ENCODE measurements at places on chromosomes 12 and 14.

GRCh38 chr12:121189619-121190155 lies 20.2 kb upstream of the P2RX4 start:
- DNase-seq, result peak; percentile 41

GRCh38 chr14:105500726-105501101 lies 9.7 kb downstream of the TEDC1 start:
- DNase-seq, result no peak

GRCh38 chr14:56419750-56420149 lies 159.8 kb upstream of the TMEM260 start:
- no peak for DNase-seq

- DNase-seq, result no peak
Observed at GRCh38 chr14:106419376-106419965, 893.1 kb downstream of the TMEM121 start.

GRCh38 chr14:76720382-76720813 lies 40.9 kb upstream of the VASH1 start:
- DNase-seq, result peak; percentile 12

- no peak for DNase-seq
Observed at GRCh38 chr12:29738365-29738764, 45.4 kb downstream of the TMTC1 start.

DNA sequence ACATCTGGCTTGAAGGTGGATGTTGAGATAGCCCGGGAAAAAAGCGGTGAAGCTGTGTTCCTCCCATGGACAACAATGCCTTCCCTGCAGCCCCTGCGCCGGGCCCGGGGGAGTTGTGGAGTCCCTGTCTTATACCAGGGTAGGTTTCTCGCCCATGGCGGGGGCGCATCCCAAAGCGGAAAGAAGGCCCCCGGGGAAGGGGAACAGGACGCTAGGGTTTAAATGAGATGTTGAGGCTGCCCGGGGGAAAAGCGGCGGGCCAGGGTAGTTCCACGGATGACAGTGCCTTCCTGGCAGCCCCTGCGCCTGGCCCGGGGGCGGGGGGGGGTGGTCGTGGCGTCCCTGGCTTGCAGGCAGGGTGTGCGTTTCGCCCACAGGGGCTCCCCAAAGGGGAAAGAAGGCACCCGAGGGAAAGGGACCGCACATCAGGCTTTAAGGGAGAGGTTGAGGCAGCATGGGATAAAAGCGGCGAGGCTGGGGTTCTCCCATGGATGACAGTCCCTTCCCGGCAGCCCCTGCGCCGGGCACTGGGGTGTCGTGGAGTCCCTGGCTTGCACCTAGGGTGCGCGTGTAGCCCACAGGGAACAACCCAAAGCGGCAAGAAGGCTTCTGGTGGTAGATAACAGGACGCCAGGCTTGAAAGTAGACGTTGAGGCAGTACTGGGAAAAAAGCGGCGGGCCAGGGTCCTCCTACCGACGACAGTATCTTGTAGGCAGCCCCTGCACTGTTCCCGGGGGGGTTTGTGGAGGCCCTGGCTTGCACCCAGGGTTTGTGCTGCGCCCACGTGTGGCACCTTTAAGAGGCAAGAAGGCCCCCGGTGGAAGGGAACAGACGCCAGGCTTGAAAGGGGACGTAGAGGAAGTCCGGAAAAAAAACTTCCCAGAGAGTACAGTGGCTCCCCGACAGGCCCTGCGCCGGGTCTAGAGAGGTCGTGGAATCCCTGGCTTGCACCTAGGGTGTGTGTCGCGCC lies 160.8 kb upstream of the ALG10B start:
- DNase-seq, result no peak

DNA sequence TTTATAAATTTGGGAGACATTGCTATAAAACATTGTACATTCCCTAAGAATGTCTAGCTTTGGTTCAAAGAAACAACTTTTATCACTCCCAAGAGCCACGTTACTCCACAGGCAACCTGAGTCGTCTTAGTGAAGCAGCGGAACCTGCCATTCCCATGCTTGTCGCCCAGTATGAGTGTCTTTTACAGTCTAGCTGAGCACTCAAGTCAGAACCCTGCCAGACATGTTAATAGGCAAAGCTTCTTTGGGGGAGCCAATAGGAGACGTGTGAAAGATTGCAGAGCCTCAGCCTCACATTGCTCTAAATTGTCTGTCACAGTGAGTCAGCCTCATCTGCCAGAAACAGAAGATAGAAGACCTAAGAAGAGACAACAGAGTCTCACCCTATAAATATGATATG lies 541.6 kb upstream of the FLRT2 start:
- DNase-seq, result no peak

GRCh38 chr12:100557357-100557756 lies 16.1 kb upstream of the GAS2L3 start:
- DNase-seq, result no peak

- DNase-seq, result no peak
Observed at GRCh38 chr14:102087762-102088011, 843 bp upstream of the HSP90AA1 start.

GRCh38 chr12:96749999-96750398 lies 157.1 kb upstream of the NEDD1 start:
- DNase-seq, result no peak

DNA sequence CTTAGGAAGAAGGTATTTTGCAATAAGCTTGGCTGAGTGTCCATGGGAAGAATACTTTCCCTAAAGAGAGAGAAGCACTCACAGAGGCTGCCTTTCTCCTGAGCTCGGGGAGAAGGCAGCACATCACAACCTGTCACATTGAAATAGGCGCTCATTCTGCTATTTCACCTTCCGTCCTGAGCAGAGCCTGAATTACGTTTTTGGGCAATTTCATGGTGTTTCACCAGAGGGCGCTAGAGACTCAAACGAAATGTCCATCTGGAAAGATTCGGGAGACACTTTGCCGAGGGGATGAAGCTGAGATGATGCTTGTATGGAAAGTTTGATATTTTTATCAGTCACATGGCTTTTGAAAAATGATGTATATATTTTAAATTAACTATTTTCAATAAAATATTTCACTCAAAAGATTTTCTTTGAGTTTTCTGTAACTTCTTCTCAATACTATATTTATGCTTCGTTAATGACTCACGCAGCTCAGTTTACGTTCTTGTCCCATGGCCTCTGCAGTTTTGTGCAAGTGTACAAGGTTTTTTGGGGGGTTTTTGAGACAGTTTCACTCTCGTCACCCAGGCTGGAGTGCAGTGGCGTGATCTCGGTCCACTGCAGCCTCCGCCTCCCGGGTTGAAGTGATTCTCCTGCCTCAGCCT lies 17.4 kb upstream of the B4GALNT3 start:
- peak; percentile 62 for DNase-seq

GRCh38 chr12:96233168-96233567 lies 39.0 kb downstream of the ELK3 start:
- no peak for DNase-seq

DNA sequence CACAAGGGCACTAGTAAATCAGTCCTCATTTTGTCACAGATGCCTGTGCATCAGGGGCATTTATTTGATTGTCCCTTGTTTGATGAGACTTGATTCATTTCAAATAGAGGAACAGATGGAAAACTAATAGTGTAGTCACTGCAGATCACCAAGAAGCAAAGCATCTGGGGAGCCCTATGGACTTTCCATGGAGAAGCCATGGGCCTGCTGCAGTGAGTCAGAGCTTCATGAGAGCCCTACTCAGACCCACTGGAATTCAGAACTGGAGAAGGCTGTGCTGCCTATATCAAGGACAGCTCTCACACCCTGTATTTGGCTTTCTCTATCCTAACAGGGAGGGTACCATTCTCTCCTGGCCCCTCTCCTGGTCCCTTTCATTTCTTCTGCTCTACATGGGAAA lies 126.2 kb downstream of the GRIP1 start:
- DNase-seq, result no peak

GRCh38 chr12:104486943-104487819 lies 30.4 kb downstream of the CHST11 start:
- DNase-seq, result no peak

GRCh38 chr14:104318558-104319490 lies 180.4 kb downstream of the KIF26A start:
- no peak for DNase-seq

- DNase-seq, result no peak
Observed at GRCh38 chr14:100105357-100106169, 40.3 kb downstream of the EVL start.

GRCh38 chr12:132723764-132724140 lies 13.1 kb downstream of the PGAM5 start:
- DNase-seq, result no peak

DNA sequence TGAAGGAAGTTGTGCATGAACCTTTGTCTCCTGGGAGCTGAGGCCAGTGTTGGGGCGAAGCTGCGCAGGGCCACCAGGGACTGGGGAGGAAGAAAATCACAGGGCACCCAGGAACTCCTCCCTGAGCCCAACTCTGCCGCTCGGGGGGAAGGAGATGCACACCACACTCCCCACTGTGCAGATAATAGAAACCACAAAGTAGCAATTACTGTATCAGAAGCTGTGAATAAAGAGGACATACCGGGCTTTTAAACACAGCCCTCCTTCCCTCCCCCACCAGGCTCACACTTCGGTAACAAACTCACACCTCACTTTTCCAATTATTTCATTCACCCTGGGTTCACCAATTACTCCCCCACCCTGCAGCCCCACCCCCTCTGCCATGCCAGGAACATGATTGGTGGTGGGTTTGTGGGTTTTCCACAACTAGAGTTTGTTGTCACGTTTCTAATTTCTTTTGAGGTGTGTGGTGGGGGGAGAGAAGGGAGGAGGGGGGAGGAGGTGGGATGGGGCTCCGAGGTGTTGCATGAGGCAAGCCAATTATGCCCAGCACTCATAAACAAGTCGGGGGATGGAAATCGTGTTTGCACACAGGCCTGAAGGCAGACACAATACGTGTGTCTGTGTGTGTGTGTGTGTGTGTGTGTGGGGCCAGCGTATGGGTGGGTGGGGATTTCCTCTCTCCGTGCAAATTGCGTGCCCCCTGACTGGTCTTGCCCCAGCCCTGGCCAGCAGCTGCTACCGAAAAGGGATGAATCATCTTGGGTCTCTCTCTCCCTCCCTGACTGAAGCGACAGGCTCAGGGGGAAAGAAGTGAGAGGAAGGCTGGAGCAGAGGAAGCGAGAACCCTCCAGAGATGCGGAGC lies 103.3 kb downstream of the RBM19 start:
- no peak for DNase-seq

DNA sequence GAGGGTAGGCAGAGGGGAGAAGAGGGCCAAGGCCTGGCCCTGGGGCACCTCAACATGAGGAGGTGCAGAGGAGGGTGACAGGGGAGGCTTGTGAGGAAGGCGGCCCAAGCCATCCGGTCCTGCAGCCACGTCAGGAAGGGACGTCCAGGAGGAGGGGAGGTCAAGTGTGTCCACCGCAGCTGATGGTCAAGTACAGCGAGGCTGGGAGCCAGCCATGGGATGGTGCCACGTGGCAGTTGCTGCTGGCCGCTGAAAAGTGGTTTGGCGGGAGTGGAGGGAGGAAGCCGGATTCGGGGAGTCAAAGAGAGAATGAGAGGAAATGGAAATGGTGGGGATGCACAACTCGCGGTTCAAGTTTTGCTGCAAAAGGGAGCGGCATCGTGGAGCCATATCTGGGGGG lies 41.2 kb downstream of the PRIMA1 start:
- no peak for DNase-seq

DNA sequence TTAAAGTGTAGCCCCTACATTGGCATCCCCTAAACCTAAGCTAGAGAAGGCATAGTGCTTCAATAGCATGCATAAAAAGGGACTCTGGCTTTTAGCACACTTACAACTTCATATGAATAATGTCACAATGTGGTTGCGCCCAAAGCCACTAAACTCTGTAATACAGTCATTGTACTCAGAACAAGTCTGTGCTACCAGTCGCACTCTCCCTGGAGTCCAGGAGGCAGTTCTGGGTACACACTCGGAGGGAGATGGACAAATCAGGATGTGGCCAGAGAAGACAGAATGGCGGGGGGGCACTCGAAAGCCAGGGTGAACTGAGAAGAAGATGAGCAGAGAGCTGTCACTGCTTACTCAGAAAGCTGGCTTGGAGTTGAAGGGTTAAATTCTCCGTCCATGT lies 10.6 kb downstream of the SAMD4A start:
- no peak for DNase-seq

DNA sequence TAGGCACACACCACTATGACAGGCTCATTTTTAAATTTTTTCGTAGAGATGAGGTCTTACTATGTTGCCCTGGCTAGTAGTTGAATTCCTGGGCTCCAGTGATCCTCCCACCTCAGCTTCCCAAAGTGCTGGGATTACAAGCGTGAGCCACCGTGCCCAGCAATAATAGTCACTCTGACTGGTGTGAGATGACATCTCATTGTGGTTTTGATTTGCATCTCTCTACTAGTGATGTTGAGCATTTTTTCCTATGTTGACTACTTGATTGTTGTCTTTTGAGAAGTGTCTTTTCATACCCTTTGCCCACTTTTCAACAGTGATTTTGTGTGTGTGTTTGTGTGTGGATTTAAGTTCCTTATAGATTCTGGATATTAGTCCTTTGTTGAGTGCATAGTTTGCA lies 26.3 kb downstream of the ATP2A2 start:
- DNase-seq, result no peak

- no peak for DNase-seq
Observed at GRCh38 chr12:116637589-116638150, 78.5 kb downstream of the MAP1LC3B2 start.

DNA sequence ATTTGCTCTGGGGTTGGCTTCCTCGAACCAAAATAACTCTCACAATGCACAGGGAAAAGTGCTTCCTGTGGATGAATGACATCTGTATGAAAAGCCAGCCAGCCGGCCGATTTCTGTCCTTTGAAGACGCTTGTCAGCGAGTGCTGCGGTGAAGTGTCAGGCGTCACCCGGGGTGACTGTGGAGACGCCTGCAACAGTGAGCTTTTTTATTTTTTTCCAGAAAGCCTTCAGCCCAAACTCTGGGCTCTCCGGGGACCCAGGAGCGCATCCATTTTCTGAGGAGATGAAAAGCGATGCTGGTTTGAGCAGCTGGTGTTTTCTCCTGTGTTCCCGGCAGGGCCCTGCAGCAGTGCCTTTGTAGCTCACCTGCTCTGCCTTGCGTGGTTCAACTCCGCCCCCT lies 147.9 kb upstream of the MYL2 start:
- no peak for DNase-seq

GRCh38 chr12:104454997-104455396 lies 1.8 kb upstream of the CHST11 start:
- peak; percentile 73 for DNase-seq

DNA sequence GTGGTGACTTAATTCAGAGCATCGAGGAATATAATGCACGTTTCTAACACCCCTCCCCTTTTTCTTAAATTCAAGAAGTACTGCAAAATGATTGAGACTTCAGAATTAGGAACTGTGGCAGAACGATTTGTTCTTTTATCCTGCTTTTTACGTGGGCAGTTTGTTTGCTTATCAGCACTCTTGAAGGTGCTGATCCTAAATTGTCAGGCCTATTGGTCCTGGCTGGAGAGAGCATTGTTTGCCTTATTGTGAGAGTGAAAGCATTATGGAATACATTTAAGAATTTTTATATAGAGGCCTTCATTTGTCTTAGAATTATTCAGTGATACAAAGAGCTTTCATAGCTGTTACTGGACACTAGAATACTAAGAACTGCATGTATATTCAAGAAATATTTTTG lies 59.1 kb downstream of the TMTC2 start:
- no peak for DNase-seq

GRCh38 chr12:64944966-64945365 lies 120.5 kb downstream of the TBC1D30 start:
- DNase-seq, result no peak
